COR-L47 (cell line): ENCODE measurements at places on chromosomes 6 and 20.

- DNase-seq, result no peak
Measured at GRCh38 chr6:134603561-134603960, 285.6 kb upstream of the SGK1 start.

GRCh38 chr6:125363039-125363823 is 61.5 kb upstream of the HDDC2 start:
- peak; percentile 56 for DNase-seq

DNA sequence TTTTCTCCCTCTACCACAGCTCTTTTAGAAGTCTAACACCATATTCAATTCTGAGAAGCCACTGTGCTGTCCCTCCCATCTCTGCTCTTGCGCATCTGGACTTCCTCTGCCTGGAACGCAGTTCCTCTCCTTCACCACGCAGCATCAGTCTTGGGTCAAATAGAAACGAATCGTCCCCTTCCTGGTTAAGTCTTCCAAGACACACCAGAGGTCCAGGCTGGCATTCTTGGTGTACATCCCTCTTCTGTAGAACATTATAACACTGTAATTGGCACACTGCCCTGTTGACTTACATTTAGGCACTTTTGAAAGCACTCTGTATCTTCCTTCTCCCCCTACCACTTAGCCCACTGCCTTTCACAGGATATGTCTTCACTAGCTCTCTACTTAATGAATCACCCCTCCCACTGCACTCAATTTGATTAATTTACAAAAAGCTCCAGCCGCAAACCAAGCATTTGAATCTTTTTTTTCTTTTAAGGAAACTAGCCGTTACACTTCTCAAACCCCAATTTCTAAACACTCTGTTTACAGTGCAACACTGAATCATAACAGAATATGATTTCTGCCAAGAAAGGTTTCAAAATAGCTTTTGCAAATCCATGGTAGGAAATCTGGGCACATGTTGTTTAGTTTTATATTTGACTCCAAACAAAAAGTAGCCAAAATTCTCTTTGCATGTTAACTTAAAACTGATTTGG is 140.8 kb upstream of the CARMIL1 start:
- DNase-seq, result peak; percentile 35

GRCh38 chr6:134346932-134347545 is 29.1 kb upstream of the SGK1 start:
- DNase-seq, result no peak

DNA sequence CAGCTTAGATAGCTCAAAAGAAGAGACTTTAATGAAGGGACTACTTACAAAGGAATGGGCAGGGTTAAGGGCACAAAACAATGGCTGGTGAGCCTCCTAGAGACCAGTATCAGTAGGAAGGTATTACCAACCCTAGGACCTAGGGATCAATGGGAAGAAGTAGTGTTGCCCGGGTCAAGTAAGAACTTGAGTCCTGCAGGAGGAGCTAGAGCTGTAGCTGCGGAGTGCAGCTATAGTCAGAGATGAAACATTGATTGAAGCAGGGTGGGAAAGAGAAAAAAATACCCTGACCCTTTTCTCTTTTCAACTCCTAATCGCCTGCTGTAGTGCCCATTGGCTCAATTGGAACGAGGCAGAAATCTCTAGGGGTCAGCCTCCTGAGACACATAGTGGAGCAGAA is 144.0 kb downstream of the FLRT3 start:
- no peak for DNase-seq

GRCh38 chr20:25072226-25072811 is 9.6 kb downstream of the VSX1 start:
- DNase-seq, result no peak

DNA sequence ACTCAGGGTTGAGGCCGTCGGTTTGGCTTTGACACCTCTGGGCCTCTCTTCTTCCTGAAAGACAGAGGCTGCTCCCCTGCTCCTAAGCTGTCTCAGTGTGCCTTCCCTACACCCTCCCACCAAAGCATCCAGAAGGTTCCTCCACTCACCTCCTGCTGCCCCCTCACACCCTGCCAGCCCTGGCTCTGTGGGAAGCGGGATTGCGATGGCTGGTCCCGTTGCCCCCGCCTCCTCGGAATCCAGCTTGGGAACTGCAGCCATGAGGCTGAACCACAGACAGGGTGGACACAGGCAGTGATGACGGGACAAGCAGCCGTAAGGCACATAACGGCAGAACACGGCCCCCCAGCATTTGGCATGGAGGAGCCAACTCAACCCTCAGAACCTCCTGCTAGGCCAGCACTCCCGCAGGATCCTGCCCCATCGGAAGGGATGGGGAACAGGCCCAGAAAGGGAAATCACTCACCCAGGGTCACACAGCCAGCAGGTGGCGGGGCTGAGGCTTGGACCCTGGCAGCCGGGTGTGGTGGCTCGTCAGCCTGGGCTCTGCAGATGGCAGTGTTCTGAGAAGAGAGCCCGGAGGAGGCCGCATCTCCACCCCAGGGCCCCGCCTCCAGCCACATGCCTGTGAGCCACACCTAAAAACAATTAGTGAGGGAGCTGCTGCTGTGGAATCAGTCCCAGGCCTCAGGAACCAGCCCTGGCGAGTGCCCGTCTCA is 139.6 kb downstream of the PHACTR3 start:
- no peak for DNase-seq

GRCh38 chr6:157471895-157472686 is 91.1 kb downstream of the ZDHHC14 start:
- DNase-seq, result no peak

DNA sequence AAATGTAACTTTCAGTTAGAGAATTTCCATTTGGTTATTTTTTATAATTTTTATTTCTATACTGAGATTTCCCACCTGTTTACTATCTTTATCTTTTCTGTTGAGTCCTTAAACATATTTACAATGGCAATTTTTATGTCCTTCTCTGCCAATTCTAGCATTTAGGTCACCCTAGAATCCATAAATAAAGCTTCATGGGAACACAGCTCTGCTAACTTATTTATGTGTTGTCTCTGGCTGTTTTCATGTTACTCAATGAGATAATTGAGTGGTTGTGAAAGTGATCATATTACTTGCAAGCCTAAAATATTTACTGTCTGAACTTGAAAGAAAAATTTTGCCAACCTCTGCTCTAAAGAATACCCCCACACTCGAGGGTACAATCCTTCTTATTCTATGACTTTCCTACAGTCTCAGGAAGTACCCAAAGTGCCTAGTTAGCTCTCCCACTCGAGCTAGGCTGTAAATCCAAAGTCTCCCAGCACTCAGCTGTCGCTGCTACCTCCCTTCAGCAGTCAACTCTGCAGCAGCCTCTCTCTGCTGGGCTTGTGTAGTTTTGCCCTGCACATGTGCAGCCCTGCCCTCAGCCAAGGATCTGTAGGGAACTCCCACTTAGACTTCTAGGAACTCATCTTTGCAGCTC is 53.5 kb upstream of the GCLC start:
- no peak for DNase-seq

DNA sequence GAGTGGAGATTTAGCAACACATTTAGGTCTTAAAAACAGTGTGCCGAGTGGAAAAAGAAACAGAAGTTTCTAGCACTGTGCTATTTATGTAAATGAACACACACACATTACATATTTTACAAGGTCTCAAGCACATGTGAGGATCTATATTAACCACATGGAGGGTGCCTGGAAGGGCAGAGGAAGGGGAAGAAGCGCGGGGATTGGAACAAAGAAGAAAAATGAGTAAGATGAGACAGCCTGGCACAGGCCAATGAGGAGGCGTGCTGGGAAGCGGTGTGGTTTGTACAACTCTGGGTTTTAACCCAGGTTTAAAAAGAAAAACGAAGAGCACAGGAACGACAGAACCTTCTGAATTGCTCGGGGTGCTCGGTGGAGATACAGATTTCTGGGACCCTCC is 5.7 kb downstream of the KCNG1 start:
- DNase-seq, result no peak

GRCh38 chr6:118285791-118286190 is 262.3 kb upstream of the PLN start:
- no peak for DNase-seq

DNA sequence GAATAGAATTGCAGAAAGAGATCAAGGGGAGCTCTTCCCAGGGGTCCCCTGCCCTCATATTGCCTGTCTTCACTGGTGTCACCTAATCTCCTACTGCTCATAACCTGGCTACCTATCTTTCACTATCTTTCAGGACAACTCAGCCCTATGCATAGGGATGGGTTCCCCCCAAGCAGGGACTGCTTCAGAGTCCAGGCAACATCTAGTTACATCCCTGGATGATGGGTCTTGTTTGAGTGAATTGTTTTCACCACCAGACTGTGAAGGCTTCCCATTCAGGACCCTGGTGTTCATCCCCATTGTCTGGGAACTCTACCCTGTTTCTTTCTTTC is 850 bp upstream of the HECA start:
- no peak for DNase-seq

GRCh38 chr6:5302995-5303622 is 41.8 kb downstream of the FARS2 start:
- DNase-seq, result peak; percentile 43

DNA sequence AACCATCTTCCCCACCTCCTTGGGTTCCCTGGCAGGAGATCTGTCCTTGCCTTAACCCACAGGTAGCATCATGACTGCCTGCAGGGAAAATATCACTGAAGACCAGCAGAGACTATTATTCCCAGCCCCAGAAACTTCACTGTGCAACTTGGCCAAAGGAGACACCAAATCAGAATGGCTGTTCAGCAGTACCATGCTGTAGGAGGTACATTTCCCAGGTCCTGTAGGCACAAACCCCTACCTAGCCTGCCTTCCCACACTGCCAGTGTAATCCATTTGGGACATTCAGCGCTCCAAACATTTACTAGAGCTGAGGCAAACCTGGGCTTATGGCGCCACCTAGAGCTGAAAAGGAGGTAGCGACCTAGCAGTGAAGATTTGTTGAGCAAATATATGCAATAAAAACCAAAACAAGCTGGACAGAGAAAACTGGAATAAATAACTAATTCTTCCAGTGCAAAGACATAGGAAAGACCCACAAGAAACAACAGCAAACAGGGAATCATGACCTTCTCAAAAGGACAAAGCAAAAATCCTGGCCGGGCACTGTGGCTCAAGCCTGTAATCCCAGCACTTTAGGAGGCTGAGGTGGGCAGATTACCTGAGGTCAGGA is 60.3 kb downstream of the VTA1 start:
- peak; percentile 3 for DNase-seq

- no peak for DNase-seq
Measured at GRCh38 chr6:16344756-16345155, 106.4 kb downstream of the GMPR start.

DNA sequence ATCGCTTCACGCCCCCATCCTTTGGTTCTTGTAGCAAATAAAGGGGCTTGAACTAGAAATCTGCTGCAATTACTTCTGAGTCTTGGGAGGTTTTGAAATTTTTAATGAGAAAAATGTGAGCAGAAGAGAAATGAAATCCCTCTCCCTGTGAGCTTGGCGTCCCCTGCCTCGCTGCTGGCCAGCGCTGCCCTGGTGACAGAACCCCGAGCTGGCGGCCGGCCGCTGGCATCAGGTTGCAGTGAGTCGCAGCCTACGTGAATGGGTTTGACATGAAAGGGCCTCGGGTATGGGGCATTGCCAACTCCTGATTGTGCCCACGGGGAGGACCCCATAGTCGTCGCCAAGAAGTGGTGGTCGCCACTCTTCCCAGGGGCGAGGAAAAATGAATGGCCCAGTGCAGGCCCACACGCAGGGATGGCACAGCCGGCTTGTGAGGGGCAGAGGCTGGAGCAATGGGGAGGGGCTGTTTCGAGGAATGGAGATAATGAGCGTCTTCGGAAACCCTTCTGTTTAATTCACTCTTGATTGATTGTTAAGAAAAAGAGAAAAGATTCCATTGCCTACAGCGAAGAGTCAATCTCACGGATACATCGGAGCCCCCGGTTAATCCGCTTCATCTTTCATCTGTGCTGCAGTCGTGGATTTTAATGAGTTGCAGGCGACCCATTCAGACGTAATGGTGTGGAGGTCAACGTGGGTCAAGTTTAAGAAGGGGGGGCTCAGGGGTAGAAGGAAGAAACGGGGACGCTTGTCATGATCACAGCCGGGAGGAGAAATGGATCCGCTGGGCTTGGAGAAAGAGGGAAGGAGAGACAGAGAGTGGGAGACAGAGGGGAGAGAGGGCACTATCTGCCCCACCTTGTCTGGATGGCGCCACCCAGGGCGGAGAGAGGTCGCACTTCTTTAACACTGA is 380.1 kb downstream of the THBS2 start:
- DNase-seq, result no peak

DNA sequence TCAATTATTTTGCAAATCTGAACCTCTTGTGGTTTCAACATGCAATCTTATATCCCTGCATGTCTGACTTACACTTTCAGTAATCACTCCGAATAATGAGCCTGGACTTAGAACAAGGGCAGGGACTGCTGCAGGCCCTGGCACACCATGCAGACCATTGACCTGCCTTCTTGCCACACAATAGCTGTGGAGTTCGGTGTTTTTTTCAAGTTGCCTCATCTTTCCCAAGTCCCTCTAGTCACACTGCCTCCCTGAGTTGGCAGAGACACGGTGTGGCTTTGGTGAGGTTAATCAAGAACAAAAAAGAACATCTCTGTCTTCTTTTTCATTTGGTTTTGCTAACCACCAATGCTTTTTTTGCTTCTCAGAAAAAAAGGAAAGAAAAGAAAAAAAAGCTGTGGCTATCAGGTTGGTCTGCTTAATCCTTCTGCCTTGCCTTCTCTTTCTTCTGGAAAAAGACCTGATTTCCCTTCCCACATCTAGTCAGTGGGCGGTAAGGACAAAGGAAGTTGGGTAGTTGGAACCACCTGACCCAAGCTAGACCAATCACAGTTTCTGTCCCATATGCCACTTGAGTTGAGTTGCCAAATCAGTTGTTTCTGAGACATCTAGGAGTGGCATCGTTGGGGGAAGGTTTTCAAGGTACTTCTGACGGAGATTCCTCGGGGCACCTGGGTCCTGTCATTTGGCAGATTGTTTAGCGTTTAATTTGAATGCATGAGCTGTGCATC is 55.9 kb upstream of the TASP1 start:
- no peak for DNase-seq

DNA sequence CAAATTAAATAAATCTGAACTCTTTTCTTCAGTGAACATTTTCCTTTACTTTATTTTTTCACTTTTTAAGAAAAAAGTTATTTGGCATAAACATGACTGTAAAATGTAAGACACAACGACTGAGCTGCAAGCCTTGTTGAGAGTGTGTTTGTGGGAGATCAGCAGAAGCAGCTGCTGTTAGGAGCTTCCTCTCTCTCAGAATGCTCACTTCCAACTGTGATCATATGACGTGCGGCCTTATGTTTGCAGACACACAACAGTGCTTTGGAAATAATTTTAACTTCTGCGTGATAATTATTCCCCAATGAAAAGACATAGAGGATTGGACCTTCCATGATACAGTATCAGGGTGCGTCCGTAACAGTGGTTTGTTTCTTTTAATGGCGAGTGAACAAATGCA is 104.0 kb downstream of the ARHGAP18 start:
- no peak for DNase-seq

DNA sequence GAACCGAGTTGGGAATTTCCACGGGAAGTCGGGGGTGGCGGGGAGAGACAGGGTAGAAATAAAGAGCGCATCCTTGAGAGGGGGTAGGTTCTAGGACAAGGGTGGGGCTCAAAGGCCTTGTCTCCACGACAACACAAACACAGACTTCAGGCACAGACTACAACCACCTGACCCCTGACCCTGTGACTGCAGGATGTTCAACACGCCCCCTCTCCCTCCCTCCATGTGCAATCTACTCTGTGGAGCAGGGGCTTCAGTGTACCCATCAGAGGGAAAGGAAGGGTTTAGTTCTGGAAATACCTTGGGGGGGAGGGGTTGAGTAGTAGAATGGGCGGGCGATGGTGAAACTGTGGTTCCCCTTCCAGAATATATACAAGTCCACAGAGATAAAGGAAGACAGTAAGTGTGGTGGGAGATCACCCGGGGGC is 651 bp upstream of the TAPBP start:
- peak; percentile 47 for DNase-seq

- DNase-seq, result no peak
Measured at GRCh38 chr20:5362771-5363170, 46.0 kb upstream of the PROKR2 start.

- DNase-seq, result no peak
Measured at GRCh38 chr6:133705731-133706130, 183.2 kb upstream of the TCF21 start.
